ENCODE measurements at places on chromosomes 13 and 19.

GRCh38 chr19:3073159-3073563 lies 10.9 kb upstream of the TLE5 start:
- DNase-seq, result no peak

DNA sequence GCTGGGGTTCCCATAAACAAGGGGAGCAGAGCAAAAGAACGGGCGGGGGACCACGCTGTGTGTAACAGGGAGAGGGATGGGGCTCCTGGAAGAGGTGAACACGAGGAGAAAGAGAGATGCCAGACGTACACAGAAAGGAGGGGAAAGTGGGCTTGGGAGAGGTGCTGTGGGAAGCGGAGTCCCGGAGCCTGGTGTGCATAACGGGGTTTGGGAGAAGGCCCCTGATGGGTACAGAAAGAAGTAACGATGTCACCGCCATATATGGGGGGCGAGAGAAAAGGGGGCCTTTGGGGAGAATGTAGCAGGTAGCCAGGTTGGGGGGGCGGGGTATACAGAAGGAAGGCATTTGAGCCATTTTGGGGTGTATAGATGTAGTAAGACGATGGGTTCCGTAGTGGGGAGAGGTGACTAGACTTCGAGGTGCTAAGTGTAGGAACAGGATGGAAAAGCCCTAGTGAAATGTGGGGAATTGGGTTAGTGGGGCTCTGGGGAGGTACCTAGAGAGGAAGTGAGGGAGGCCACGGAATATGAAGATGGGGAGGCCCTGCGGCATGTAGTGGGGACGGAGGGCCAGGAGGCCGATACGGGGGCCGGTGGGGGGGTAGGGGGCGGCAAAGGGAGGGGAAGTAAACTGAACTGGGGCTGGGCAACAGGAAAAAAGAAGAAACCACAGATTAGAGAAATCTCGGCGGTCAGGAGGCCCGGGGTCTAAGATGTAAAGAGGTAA lies 787 bp downstream of the ZNF580 start:
- no peak for DNase-seq

- no peak for DNase-seq
These were observed 70.1 kb downstream of the DCLK1 start for GRCh38 chr13:36061054-36061453.

- DNase-seq, result no peak
These were observed 321.3 kb downstream of the GPC6 start for GRCh38 chr13:93547886-93548285.

DNA sequence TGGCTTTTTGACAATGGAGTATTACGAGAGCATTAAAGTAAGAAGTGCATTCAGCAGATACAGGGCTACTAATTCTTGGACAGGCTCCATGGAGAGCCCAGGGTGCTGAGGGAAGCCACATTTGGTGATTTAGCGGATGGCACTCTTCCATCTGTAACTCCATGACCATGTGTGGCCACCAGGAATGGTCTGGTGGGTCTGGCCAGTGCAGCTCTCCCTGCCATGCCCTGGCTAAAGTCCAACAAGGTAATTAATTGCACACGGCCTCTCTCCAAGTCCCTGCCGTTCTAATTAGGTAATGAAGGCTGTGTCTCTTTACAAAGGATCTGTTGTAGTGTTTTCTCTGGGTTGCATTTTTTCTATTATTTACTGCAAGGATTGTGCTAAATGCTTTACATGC lies 4.3 kb upstream of the ZFR2 start:
- DNase-seq, result no peak

DNA sequence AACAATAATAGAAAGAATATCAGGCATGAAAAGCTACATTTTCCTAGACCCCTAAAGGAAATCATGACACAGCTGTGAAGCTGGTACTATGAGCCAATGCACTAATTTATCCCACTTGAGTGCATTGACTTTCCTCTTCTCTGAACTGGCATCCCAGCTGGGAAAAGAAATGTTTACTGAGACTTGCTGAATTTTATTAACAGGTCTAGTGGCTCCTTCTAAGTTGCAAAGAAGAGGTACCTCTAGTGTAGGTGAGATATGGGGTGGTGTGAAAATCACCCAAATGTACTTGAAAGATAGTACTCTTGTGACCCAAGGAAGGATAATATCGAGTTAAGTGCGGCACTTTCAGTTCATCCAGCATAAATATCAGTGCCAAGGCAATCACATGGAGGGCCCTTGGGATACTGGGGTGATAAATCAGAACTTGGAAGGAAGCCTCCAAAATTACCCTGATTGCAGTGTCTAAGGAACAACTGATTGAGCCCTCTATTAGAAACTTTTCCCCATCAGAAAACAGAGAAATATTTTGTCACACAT lies 369.2 kb downstream of the PCDH9 start:
- DNase-seq, result no peak

GRCh38 chr13:75749407-75749806 lies 113.3 kb downstream of the LMO7 start:
- DNase-seq, result no peak

GRCh38 chr13:98613591-98613990 lies 36.7 kb upstream of the STK24 start:
- DNase-seq, result no peak

DNA sequence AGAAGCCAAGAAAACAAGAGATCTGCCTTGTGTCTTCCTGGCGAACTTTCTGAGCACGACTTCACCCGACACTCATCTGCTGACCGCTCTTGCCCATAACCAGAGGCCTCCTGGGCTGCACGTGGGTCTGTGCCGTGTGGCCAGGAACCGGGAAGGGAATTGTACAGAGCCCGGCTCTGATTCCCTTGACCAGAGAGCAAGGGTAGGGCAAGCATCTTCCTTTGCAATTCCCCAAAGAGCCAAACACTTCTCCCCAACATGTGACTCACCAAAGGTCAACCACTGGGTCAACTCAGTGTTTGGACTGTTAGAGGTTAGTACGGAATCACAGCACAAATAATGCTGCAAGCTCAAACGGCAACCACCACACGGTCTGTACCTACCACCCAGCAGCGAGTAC lies 48.9 kb downstream of the KLF2 start:
- DNase-seq, result no peak

DNA sequence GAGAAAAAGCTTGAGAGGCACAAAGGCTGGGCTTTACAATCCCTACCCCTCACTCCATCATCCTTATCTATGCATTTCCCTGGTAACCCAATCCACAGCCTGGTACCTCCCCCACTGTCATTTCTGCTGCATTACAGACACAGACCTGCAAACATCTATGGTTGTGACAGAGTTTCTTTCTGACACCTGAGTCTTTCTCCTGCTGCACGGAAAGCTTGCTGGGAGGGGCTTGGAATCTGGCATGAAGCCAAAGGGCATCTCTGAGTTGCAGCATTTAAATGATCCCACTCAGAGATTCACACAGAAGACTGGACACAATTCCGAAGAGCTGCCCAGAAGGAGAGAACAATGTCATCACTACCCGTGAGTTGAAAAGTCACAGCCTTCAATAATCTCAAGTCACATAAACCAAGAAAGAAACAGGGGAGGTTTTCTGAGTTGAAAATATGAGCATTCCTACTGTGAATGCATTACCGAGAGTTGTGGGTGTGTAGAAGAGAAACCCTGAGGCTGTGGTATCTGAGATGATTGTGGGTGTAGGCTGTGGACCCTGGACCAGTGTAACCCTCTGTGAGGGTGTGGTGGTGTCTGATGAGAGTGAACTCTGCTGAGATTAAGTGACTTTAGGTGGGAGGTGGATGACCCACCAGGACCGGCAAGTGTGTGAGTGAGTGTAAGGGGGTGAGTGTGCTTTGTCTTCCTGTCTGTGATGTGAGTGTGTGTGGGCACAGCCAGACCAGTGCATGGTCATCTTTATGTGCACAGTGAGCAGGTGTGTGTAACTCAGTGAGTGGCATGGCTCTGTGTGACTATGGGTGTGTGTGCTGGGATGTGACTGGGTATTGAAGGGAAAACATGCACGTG lies at the start of gene LGALS14:
LGALS14 (plus strand) TSS at position 301 of the 864 bp plus-strand sequence; CDS start at position 349, 48 bp downstream.
- no peak for DNase-seq

GRCh38 chr13:105960326-105960725 lies 575.1 kb downstream of the EFNB2 start:
- no peak for DNase-seq

DNA sequence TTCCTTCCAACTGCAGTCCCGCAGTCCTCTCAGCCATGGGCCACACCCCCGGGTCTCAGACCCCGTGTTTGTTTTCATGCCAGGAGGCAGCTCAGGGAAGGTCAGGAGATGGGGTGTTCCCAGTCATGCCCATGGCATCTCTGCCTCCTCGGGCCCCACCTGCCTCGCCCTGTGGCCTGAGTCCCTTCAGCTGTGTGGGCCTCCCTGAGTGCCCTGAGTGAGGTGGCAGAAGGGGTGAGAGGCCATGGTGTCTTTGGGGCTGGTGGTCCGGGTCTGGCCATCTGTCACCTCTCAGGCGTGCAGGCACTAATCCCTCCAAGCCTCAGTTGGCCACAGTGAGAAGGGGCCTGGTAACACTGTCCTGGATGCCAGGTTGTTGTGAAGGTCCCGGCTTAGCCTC lies 10.9 kb upstream of the KDM4B start:
- no peak for DNase-seq

DNA sequence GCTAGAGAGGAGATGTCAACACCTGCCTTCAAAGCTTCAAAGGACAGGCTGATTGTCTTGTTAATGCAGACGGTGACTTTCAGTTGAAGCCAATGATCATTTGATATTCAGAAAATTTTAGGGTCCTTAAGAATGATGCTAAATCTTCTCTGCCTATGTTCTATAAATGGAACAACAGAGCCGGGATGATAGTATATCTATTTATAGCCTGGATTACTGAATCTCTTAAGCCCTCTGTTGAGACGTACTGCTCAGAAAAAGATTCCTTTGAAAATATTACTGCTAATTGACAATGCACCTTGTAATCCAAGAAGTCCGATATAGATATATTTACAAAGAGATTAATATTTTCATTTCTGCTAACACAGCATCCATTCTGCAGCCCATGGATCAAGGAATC lies 35.8 kb upstream of the LMO7 start:
- no peak for DNase-seq

GRCh38 chr13:77860507-77860981 lies 58.1 kb downstream of the EDNRB start:
- DNase-seq, result no peak

GRCh38 chr19:30788105-30788765 lies 416.1 kb downstream of the ZNF536 start:
- no peak for DNase-seq

GRCh38 chr13:110687736-110688135 lies 18.2 kb downstream of the CARS2 start:
- no peak for DNase-seq

DNA sequence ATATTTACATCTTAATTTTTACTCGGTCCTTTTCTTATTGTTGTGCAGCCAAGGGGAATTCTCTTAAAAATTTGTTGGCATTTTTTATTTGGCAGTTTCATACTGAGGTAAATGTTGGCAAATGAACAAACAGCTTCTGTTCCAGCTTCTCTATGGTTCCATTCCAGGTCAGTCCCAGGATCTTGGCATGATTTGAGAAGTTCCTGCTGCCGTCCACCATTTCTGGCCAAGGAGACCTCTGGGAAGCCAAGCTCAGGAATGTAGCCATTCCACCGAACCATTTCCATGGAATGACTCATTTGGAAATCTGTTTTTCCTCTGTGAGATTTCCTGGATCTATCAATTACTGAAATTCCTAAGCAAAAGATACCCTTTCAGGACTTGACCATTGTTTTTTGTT lies 43.9 kb downstream of the SLC10A2 start:
- DNase-seq, result no peak

- DNase-seq, result no peak
These were observed 20.0 kb upstream of the POSTN start for GRCh38 chr13:37618554-37618953.

GRCh38 chr13:43289470-43290255 lies 266.3 kb downstream of the DNAJC15 start:
- no peak for DNase-seq

GRCh38 chr19:41478171-41478570 lies 35.2 kb downstream of the ERICH4 start:
- DNase-seq, result no peak

DNA sequence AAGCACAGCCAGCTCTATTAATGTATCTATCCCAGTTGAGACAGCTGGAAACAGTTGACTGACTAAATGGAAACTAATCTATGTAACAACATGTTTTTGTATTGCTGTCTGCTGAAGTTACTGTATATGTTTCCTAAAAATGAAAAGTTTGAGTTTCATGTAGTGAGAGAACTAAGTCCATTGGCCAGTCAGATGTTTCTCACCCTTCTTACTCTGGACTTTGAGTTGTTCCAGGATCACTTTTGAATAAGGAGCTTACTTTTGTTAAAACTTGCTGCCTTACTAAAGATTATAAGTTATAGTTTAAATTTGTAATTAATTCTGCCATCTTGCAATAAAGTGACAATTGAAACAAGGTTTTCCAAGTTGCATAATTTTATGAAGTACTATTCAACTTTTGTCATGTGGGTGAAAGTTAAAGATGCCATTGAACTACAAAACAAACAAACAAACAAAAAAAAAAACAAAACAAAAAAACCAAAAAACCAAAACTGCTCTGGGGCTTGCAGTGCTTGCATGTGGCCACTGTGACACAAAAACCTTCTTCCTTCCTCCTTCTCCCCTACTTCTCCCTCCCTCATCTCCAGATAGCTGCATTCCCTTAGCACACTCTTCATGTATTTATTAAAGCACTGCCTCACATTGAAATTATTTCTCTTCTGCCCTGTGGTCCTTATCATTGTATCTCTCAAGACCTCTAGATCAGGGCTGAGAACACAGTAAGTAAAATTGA lies 15.3 kb downstream of the WDFY2 start:
- no peak for DNase-seq

DNA sequence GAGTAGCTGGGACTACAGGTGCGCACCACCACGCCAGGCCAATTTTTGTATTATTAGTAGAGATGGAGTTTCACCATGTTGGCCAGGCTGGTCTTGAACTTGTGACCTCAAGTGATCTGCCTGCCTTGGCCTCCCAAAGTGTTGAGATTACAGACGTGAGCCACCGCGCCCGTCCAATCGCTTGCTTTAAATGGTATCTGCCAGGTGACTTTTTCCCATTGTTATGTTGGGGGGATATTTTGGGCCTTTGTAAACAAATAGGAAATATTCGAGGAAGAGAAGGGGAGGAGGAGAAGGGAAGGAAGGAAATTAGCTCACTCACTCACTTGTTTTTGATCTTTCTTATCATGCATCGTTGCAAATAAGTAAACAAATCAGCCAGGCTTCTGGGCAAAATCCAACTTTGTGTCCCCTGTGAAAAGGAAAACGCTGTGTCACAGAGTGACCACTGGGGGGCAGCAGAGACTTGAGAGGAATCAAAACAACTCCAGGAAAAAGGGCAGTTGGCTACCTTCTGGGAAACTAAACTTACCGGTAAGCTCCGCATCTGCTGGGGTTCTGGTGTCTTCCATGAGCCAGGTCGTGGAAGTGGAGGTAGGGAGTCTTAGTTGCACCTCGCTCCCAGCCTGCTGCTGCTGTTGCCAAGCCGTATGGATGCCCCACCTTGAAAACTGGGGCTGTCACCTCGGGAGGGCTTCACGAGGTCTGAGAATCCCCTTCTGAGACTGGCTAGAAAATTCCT lies 9.3 kb upstream of the RANBP3 start:
- DNase-seq, result peak; percentile 71
